ENCODE measurements at places on chromosomes 7 and 10.

- DNase-seq = no peak
Measured at GRCh38 chr7:41420421-41420820, 282.5 kb downstream of the INHBA start.

DNA sequence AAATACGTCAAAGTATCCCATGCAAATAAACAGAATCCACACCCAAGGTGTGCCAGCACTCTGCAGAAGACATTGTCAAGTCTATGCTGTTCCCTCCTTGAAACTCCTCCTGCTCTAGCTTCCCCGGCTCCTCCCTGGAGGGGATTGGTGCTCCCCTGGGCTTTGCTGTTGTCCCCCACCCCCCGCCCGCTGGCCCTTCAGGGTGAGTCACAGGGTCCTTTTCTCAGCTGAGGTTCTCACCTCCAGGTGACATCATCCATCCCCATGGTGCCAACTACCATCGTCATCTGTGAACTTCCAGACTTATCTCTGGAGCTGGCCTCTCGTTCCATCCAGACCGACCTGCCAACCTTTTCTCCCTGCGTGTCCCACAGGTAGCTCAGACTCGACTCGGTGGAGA lies 77.0 kb downstream of the ITIH5 start:
- no peak for DNase-seq

- DNase-seq = no peak
Measured at GRCh38 chr10:122208571-122209430, 62.3 kb upstream of the BTBD16 start.

GRCh38 chr10:17215782-17216122 lies 12.3 kb upstream of the VIM start:
- DNase-seq = no peak

GRCh38 chr7:100027197-100027596 lies 11.8 kb downstream of the ZKSCAN1 start:
- DNase-seq = no peak

DNA sequence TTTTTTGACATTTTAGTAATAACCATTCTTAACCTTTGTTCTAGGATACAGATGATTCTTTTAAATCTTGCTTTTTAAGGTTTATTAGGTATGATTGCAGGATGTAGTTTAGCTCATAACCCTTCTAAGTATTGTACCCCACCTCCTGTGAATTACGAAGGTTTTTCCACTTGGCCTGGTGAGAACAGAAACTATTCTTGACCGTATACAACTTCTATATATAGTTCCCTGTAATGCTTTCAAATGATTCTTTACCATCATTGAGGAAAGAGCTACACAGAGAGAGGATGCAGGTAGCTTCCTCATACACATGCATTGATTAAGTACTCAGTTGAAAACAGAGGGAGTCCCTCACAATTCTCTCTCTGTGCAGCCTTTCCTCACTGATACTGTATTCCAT lies 86.3 kb downstream of the PALS2 start:
- no peak for DNase-seq

DNA sequence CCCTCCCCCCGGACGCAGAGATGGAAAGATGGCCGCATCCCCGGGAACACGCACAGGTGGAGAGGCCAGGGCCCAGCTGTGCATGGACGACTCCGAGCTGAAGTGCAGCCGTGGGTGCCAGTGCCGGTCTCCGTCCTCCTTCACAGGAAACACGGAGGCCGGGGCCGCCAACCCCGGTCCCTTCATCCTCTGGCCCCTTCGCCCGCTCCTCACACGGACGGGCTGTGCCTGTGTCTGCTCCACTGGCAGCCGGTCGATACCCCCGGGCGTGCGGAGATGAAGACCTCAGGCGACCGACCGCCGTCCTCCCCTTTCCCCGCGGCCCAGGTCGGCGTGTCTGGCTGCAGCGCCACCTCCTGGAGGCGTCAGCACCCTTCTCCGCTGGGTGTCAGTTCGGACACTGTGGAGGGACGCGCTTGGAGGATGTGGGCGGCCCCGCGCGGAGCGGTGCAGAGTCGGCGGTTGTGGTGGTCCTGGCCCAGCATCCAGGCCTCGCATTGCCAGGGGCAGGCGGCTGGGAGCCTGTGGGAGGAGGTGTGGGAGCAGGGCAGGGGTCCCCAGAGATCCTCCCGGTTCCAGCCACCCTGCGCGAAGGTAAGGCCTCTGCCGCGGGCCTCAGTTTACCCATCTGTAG lies 9.9 kb downstream of the ZNF511 start:
- DNase-seq = peak; percentile 32

GRCh38 chr10:69321865-69322264 lies 43.6 kb downstream of the HK1 start:
- DNase-seq = no peak

- no peak for DNase-seq
Measured at GRCh38 chr7:112176693-112177415, 29.3 kb downstream of the DOCK4 start.

DNA sequence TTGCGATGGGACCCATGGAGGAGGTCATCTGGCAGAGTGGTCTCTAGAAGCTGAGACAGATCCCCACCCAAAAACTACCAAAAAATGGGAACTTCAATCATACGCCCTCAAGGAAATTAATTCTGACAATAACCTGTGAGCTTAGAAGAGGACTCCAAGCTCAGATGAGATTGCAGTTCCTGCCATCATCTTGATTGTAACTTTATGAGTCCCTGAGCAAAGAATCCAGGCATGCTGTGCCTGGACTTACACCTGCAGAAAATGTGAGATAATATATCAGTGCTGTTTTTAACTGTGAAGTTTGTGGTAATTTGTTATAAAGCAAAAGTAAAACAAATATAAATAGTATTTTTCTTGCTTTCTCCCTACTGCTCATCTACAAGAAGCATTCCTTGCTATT lies 299.6 kb upstream of the MBL2 start:
- DNase-seq = no peak

- DNase-seq = no peak
Measured at GRCh38 chr10:60508037-60508436, 118.4 kb upstream of the ANK3 start.

Measured in RPMI8226 (cell line).